Stimulated activated CD8-positive, alpha-beta memory T cell treated with anti-CD3 and anti-CD28 coated beads, Interleukin-4, amount 100 ng/mL, for 4 hours (primary cell): ENCODE measurements at places on chromosomes 3 and 15.

DNA sequence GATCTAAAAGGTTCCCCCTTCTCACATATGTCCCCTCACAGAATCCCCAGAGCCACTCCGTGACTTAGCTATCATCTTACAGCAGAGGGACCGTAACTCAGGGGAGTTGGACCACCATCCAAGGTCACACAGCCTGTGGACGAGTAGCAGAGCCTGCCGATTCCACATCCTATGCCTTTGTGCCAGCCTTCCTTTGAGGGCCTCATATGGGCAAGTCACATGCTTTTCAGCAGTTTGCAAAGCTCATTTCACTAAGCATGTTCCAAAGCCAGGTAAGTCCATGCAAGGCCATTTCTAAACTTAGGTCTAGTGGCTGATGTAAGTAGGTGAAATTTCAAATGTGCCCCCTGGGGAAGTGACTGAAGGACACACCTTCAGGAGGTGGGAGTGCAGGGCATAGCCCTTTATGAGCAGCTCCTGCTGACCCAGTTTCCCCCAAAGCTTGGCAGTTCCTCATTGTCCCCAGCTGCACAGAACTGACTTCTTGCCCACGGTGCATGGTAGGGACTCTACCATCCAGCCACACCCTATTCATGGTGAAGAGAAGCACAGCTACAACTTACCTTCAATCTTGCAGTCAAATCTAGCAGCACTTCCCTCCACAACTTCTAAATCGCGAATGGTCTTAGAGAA lies 33.3 kb upstream of the HACD2 start:
- DNase-seq: no peak

GRCh38 chr15:70327856-70328678 lies 230.3 kb upstream of the TLE3 start:
- DNase-seq: no peak

GRCh38 chr3:74469713-74470112 lies 144.7 kb downstream of the CNTN3 start:
- DNase-seq: no peak

GRCh38 chr3:154170300-154170699 lies 49.1 kb downstream of the ARHGEF26 start:
- DNase-seq: no peak

DNA sequence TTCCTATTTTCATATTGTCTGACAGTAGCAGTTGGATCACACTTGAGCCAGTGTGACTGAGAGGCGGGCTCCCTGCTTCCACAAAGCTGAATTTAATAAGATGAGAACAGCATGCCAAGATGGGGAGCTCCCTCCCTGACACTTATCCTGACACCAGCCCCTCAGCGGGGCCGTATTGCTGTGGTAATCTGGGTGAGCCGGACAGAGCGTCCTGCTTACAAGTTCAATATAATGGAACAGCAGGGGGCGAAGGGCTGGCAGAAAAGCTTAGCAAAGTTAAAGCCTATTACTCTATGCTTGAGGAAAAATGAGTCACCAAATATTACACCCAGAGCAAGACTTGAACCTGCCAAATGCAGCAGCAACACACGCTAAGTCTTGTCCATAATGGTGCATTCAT lies 163.8 kb upstream of the CMC1 start:
- DNase-seq: no peak

DNA sequence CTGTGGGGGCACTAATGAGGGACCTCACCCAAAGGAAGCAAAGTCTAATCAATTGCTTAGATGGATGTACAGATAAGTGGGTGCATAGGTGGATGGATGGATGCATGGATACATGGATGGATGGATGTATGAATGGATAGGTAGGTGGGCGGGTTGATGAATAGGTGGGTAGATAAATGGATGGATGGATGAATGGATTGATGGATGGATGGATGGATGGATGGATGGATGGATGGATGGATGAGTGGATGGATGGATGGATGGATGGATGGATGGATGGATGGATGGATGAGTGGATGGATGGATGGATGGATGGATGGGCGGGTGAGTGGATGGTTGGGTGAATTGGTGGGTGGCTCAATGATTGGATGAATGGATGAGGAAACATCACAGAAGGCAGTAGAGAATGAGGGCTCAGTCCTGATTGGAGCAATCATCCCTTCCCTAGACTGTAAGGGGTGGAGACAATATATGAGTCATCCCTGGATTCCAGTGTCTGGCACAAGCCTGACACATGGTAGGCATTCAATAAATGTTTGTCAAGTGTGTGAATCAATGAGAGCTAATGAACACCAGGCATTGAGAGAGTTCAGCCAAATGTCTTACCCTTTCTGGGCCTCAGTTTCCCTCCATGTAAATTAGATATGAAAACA lies 40.4 kb upstream of the PXYLP1 start:
- DNase-seq: no peak

DNA sequence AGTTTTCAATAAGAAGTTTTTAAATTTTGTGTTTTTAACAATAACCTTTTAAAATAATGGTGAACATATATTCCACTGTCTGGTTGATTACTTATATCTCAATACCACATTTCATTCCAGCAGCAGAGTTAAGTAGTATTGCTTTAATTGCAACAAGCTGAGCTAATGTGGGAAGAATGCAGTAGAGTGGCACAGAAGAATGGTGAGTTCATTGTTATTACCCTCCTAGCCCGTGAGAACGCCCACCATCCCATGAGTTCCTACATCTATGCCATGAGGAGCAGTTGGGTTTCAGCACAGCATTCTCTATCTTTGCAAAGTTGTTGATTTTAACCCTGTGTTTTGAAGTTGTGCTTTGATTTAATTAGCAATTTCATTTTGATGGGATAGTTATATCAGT lies 17.8 kb upstream of the NR2E3 start:
- DNase-seq: no peak

DNA sequence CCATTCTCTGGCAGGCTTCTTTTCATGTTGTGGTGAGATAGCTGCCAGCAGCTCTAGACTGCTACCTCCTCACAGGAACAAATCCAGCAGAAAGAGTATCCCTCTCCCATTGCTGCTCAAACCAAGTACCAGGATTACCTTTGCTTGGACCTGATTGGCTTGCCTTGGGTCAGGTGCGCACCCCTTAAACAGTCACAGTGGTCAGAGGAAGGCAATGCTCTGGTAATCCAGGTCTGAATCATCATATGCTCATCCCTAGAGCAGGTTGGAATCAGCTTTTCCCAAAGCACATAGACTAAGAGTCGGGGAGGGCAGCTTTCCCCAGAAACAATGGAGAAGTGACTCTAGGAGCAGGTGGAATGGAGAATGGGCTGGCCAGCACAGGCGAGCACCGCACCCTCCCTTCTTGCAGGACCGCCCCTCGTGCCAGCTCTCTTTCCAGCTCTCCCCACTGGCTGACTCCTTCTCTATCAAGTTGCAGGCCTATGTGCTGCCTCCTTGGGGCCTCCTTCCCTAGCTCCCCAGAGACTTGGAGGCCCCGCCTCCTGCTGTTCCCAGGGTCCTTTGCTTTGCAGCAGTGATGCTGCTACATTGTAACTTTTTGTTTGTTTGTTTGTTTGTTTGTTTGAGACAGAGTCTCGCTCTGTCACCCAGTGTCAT lies 29.9 kb upstream of the ADPGK start:
- no peak for DNase-seq

- no peak for DNase-seq
These were observed 53.4 kb upstream of the CHD2 start for GRCh38 chr15:92846741-92847140.

GRCh38 chr3:110164632-110165369 lies 827.5 kb upstream of the DPPA4 start:
- DNase-seq: no peak

- DNase-seq: no peak
These were observed 67.8 kb downstream of the PLXNA1 start for GRCh38 chr3:127050733-127051132.

GRCh38 chr3:29271475-29271874 lies 9.4 kb upstream of the RBMS3 start:
- no peak for DNase-seq

GRCh38 chr15:33149919-33150318 lies 44.6 kb downstream of the FMN1 start:
- no peak for DNase-seq

- no peak for DNase-seq
These were observed 16.3 kb downstream of the ISG20 start for GRCh38 chr15:88655103-88655553.

DNA sequence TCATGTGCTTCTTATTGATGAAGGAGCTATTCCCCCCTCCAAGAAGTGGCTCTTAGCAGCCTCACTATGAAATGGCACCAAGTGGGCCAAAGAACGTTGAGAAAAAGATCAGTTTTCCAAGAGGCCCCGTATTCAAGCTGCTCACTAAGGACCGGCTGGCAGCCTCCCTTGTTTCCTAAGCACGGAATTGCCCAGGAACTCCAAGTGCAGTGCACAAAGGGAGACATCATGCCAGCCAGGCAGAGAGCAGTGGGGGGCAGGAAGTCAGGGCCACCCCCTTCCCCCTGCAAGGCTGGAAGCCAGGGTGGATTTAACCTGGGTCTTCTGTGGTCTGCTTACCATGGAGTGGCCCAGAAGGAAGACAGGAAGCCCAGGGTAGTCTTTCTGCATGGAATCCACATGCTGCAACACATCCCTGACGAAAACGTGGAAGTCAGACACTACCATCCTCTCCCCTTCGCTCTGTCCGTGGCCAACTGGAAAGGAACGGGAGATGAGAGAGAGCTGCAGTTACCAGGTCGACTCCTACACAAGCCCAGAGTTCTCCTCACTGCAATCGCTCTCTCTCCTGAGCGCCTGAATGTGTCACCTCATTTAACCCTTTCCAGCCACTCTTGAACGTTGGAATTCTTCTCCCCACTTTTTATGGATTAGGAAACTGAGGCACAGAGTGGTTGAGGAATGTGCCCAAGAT lies 49.5 kb downstream of the ABTB1 start:
- DNase-seq: no peak

DNA sequence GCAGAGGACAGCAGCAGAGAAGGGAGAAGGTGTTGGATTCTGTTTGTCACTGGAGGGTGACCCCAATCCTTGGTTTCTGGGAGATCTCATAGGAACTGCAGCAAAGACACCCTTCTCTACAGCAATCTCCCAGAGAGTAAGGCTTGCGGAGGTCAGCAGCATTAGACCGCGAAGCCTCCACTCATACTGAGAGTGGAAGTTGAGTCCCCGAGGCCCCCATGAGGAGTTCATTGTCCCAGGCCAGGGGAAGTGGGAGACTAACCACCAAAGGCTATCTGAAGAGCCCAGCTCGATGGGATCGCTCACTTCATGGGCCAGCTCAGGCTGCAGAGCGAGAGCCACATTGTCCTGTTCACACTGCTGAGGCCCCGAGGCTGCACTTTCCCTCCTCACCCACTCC lies 44.6 kb downstream of the GLDN start:
- DNase-seq: no peak

DNA sequence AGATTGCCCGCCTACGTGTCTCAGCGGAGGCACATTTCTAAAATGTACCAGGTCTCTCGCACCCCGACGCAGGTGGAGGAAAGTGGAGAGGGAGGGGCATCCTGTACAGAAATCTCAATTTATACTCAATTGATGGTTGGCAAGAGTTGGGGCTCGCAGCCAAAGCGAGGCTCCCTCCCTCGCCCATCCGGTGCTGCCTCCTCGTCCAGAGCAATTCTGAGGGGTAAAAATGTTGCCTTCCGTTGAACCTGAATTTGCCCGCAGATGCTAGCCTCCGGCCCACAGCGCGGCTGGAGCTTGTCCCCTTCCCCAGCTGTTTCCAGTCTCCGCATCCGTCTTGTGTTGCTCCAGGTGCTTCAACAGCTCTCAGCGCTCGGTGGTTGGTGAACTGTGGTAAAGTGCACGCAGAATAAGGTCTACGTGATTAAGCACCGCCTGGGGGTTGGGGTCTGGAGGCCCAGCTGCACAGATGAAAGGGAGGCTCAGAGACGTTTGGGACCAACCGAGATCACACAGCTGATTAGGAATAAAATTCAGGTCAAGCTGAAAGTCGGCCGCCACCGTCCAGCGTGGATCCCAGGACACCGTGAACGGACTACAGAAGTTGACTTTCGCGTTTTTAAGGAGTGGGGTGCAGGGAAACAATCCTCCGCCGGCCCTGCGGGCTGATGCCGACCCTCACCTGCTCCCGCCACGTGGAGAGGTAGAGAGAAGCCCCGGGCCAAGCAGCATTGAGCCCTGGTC lies 846 bp upstream of the POLG start:
- DNase-seq: no peak

DNA sequence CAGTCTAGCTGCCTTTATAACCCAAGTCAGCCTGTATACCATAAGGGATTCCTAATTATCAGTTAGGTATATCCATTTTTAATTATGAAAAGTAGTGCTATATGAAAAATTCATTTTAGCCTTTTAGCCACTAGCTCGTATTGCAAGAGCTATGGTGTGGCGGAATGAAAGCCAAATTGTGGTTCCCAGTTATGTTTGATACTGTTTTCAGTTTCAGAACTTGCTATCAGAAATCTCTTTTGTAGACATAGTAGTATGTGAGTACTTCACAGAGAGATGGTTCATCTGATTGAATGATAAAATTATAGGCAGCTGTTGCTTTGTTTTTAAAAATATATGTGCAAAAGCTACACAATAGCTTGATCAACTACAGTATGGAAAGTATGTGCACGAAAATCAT lies 134.6 kb downstream of the SLC25A26 start:
- no peak for DNase-seq

GRCh38 chr3:107372506-107372905 lies 4.7 kb upstream of the CCDC54 start:
- no peak for DNase-seq

DNA sequence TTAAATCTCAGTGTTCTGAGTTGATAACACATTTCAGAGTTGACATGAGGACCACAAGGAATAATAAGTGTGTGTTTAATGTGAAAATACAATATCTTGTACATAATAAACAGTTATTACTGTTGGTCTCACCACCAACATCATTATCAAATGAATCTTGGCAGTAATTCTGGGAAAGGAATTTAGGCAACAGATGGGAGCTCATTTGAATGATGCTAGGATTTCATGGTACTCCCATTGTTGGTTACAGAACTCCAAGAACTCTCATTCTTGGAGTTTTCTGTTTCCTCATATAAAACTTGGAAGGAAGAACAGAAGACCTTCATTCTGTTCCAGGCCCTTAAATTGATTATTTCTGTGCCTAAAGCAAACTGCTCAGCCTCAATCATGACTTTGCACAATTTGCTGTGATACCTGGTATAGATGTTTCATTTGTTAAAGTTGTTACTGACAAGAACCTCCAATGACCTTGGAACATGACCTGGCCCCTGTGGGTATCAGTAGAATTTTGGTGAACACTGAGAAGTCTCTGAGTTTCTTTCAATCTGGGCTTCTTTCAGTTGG lies 385.8 kb downstream of the LPP start:
- no peak for DNase-seq

- no peak for DNase-seq
These were observed at the start of gene TM4SF1 for GRCh38 chr3:149377408-149378364. TM4SF1 (minus strand) TSS chr3:149377649; CDS start chr3:149377547, 102 bp downstream.

GRCh38 chr3:154718053-154718452 lies 288.1 kb upstream of the GPR149 start:
- no peak for DNase-seq

GRCh38 chr3:135918600-135918999 lies 46.9 kb upstream of the PPP2R3A start:
- no peak for DNase-seq

GRCh38 chr3:11522398-11522715 lies 121.4 kb downstream of the VGLL4 start:
- no peak for DNase-seq
